Mononuclear cell (primary cell): ENCODE measurements at places on chromosomes 7 and 10. TPM values are rescaled to one million over a fixed set of nuclear protein-coding genes. Genes with fewer than 3 reads are reported as not detected.

The LRRC18 gene
- not detected for total RNA-seq

The GPR146 gene
- total RNA-seq, result 4.3 TPM

The EPO gene
- not detected for total RNA-seq

The ZNF804B gene
- total RNA-seq, result not detected

The RAB19 gene
- total RNA-seq, result 1.5 TPM

The ABCB1 gene
- 12.3 TPM for total RNA-seq

The SLC26A5 gene
- not detected for total RNA-seq

The SPDYE2B gene
- total RNA-seq, result 0.21 TPM

The CADPS2 gene
- not detected for total RNA-seq

The MOGAT3 gene
- not detected for total RNA-seq

The DYDC2 gene
- not detected for total RNA-seq

The MYO3A gene
- total RNA-seq, result 0.10 TPM

The PTF1A gene
- not detected for total RNA-seq

The CSGALNACT2 gene
- total RNA-seq, result 68.8 TPM
